ENCODE measurements at places on chromosomes 2 and 18.

DNA sequence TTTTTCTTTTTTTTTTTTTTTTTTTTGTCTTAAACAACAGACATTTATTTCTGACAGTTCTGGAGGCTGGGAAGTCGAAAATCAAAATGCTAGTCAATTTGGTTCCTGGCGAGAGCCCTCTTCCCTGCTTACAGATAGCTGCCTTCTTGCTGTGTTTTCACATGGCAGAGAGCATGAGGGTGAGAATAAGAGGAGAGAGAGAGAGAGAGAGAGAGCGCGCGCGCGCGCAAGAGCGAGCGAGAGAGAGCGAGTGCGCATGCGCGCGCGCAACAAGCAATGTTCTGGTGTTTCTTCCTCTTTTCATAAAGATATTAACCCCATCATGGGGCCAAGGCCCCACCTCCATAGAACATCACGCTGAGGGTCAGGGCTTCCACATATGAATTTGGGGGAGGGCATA is 20.9 kb downstream of the MTCL1 start:
- DNase-seq = no peak

DNA sequence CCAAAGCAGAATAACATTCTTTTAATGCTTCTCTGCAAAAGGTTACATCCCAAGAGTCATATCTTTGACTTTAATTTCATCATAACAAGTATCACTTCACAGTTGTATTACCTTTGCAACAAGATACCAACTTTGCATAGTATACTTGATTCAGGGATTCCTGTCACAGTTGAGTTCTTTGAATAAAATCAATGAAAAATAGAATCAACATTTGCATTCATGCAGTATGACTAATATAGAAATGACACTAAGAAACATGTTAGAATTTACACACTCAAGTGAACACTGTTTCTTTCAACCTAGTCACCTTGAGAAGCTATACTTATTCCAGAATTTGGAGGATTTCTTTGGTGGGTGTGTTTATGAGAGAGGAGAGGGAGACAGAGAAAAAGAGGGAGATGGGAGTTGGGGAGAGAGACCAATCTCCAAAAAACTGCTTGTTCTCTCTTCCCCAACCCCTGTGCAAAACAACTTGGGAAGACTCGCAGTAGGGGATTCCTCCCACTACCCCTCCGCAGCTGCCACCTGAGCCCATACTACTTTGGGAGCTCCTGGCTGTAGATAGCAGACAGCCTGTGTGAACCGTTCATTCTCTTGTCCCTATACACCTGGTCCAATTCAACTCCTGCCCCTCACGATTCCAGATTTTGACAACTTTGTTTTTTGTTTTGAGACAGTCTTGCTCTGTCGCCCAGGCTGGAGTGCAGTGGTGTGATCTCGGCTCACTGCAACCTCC is 57.7 kb downstream of the PELI1 start:
- no peak for DNase-seq

DNA sequence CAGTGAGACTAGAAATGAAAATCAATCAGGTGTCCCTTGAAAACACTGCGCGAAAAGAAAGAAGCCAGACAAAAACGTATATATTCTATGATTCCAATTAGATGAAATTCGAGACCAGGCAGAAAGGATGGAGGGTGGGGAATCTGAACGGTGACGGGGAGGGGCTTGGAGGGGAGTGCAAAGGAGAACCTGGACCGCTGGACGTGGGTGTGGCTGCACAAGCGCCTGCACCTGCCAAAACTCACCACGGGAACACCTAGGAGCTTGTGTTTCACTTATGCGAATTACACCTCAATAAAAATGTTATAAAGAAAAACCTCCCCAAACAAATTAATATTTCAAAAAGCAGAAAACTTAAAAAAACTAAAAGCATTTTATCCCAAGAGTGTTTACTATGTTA is 21.9 kb downstream of the THAP4 start:
- DNase-seq = no peak

DNA sequence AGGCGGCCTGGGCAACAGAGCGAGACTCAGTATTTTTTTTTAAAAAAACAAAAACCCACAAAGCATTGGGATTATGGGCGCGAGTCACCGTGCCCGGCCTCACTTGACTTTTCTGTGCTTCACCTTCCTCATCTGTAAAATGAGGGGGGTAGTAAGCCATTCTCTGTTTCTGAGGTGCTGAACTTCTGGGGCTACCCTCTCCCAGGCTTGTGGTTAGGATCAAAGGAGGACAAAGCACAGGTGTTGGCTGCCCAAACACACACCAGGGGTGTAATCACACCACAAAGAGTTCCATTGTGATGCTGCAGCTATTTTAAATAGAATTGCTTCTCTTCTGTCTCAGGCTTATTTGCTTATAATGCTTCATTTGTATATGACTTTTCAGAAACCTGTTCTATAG is 35.8 kb upstream of the INHBB start:
- DNase-seq = no peak

- no peak for DNase-seq
Measured at GRCh38 chr2:98559581-98559980, 48.7 kb downstream of the COA5 start.

- DNase-seq = no peak
Measured at GRCh38 chr2:26848336-26849055, 564 bp downstream of the DPYSL5 start.

DNA sequence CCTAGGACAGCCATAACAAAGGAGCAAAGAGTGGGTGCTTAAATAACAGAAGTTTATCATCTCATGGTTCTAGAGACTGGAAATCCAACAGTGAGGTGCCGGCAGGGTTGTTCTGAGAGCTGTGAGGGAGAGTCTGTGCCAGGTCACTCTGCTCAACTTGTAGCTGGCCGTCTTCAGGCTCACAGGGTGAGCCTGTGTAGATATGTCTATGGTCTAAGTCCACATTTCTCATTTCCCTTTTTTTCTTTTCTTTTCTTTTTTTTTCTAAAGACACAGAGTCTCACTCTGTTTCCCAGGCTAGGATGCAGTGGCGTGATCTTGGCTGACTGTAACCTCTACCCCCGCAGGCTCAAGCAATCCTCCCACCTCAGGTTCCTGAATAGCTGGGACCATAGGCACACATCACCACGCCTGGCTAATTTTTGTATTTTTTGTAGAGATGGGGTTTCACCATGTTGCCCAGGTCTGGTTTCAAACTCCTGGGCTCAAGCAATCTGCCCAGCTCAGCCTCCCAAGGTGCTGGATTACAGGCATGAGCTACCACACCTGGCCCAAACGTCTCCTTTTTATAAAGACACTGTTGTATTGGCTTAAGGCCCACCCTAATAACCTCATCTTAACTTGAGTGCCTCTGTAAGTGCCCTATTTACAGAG is 142.2 kb downstream of the SP3 start:
- no peak for DNase-seq

DNA sequence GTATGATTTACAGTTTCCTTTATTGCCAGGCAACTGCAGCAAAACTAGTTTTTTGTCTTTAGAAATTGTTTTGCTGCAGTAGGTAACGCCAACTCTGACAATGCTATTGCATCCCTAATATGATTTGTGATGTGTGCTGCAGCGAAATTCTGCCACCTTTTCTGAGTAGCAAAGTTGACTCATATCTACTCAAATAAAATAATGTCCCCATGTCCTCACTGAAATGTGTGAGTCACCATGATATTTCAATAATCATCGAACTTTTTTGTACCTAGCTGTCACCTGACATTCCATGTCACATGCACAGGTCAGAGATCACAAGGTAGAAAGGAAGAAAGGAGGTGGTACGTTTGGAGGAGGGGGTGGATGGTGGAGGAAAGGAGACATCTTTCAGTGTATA is 205.0 kb downstream of the RAD51AP2 start:
- no peak for DNase-seq
